NCI-H446 (cell line): ENCODE measurements at places on chromosomes 3 and 15.

DNA sequence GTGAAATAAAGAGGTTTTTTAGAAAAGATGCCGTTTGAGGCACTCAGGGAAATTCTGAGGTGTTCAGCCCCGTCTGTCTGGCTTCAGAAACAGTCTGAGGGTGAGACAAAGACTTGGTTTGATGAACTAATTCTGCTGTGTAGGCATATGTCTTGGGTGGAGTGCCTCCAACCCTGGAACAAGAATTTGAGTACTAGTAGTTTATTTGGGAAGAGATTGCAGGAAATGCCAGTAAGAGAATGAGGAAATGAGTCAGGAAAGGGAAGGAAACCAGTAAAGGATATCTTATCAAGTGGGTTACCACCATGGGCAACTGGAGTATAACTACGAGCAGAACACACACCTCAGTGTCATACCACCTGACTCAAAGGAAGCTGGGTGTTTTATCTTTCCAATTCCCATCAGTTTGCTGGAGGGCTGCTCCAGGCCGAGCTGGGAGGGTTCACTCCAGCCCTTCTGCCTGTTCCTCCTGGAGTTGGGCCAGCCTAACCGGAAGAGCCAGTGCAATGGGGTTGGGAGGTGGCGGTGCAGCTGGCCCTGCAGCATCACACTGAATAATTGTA, 75.3 kb downstream of the TGFBR2 start:
- DNase-seq, result no peak

GRCh38 chr15:53448232-53449015, 311.0 kb downstream of the WDR72 start:
- no peak for DNase-seq

DNA sequence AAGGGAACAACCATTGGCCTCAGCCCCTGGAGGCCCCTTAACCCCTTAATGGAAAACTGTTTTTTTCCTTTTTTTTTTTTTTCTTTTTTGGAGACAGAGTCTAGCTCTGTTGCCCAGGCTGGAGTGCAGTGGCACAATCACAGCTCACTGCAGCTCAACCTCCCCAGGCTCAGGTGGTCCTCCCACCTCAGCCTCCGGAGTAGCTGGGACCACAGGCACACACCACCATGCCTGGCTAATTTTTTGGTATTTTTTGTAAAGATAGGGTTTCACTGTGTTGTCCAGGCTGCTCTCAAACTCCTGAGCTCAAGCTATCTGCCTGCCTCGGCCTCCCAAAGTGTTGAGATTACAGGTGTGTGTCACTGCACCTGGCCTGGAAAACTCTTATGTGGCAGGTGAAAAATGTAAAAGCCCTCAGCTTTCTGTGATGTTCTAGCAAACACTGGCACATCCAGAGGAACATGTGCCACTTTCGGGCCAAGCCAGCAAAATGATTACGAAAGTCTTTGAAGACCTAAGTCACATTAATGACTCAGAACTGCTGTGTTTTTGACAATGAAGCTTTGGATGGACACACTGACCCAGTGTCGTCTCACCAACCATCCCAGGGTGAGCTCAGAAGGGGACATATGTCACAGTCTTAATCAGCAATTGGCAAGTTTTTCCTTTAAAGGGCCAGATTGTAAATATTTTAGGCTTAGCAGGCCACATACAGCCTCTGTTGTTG, 189.3 kb upstream of the TPM1 start:
- no peak for DNase-seq

DNA sequence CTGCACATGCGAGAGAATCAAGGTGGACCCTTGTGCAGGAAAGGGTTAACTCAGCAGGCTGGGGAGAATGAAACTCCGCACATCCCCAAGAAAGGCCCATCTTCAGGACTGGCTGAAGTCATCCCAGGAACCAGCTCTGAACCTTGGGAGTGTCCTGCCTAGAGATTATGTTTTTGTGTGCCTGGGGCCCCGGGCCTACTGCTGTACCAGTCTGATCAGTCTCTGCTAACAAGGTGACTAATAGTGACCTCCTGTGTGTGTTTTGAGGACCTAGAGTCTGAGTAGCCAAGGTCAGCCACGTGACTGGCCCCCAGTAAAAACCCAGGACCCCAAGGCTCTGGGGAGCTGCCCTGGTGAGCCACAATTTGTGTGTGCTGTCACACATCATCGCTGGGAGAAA, 58.2 kb downstream of the CYFIP1 start:
- no peak for DNase-seq

GRCh38 chr15:62421289-62421688, 256.2 kb upstream of the C2CD4B start:
- no peak for DNase-seq

- no peak for DNase-seq
Observed at GRCh38 chr15:64775551-64776401, at the start of gene RBPMS2. Gene RBPMS2 (minus strand): TSS chr15:64775589. CDS start chr15:64775319, 270 bp downstream.

DNA sequence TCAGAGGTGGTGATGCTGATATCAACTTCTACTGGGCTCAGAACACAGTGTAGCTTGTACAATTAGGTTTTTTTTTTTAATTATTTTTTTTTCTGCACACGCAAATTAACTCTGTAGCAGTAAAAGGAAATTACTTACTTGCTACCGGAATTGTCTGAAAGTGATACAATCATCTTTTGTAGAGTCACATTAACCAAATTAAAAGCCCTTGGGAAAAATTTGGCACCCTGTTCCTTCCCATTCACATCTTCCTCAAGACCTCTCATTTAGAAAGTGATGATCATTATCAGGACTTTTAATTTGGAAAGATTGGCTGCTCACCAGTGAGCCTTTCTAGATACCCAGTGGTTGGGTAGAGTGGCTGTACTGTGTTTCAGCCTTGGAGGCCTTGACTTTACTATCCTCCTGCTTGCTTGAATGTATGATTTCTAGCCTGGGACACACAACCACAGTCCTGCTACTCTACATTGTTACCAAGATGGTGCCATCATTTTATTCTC, 158.3 kb downstream of the ECT2 start:
- no peak for DNase-seq

GRCh38 chr3:53085476-53085875, 39.6 kb upstream of the SFMBT1 start:
- no peak for DNase-seq

DNA sequence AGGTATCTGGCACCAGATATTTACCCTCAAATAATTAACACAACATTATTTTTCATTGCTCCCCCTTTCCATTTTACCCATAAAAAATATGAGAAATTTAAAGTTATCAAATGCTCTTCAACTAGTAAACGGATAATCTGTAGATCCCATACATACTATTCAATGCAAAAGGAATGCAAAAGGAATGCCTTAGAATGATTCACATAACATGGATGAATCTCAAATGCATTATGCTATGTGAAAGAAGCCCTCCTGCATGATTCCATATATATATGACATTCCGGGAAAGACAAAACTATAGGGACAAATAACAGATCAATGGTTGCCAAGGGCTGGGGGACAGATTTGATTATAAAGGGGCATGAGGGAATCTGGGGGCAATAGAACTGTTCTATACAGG, 195.7 kb downstream of the STT3B start:
- DNase-seq, result no peak

GRCh38 chr3:15844889-15845288, 47.1 kb upstream of the ANKRD28 start:
- DNase-seq, result no peak

GRCh38 chr15:64753480-64754185, 21.8 kb downstream of the RBPMS2 start:
- no peak for DNase-seq

- peak; percentile 88 for DNase-seq
Observed at GRCh38 chr3:116339441-116340028, 105.8 kb downstream of the LSAMP start.

- DNase-seq, result no peak
Observed at GRCh38 chr3:110164632-110165369, 827.5 kb upstream of the DPPA4 start.

- no peak for DNase-seq
Observed at GRCh38 chr3:148990236-148990635, 1.1 kb upstream of the GYG1 start.

DNA sequence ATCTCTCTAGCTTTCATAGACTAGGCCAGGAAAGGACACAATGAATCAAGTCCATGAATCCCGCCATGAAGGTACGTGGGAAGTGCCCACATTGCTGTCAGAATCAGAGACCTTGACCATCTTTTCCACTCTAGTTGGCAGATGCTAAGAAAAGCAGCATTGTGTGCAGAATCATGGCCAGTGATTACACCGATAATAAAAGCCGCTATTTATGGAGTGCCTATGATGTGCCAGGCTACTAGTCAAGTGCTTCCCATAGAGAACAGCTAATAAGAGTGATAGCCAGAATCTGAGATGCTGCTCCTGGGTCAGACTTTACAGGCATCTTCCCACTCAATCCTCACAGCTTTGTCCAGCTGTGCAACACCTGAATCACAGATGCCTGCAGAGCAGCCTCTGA, 13.2 kb upstream of the RPL32 start:
- no peak for DNase-seq

DNA sequence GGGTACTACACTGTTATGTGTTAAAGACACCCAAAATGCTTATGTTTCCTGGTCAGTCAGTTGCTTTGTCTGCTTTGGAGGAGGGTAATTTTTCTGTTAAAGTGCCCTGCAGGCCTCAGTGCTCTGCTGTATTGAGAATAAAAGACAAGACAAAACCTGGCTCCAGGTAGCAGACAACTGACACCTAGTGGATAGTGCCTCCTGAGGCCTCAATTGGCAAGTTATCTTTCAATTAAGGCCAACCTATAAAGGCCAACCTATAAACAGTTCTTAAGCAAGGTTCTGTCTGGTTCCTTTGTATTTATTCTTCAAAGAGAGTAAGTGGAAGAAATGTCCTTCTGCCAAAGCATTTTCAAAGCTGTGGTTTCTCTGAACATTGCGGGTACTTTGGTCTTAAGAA, 773.8 kb downstream of the MECOM start:
- no peak for DNase-seq

GRCh38 chr3:72999951-73000350, 3.3 kb downstream of the PPP4R2 start:
- no peak for DNase-seq

DNA sequence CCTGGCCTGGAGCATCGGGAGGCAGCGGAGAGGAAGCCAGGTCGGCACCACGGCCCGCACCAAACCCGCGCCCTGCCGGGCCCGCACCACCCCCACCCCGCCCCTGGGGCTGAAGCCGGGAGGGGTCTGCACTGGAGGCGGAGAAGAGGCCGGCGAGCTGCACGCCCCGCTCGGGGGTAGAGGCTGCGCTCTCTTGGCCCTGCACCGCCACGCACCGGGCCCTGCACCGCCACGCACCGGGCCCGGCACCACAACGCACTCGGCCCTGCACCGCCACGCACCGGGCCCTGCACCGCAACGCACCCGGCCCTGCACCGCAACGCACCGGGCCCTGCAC, 41.4 kb downstream of the MUC20 start:
- no peak for DNase-seq

DNA sequence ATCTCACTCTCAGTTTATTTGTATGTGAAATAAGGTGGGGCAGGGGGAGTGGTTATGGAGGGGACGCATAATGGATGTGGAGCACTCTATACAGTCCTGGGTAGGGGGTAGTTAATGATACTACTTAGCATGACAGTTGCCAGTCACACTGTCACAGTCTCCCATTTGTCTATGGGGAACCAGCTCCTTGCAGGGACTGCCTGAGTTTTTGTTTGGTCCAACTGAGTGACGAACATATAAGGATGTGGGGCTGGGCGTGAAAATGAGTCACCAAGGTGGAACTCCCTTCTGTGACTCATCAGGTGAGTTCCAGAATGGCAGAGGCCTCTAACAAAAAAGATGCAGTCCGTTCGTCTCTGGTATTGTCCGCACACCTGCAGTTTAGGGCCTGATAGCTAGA, 235.3 kb upstream of the ST8SIA2 start:
- DNase-seq, result no peak

DNA sequence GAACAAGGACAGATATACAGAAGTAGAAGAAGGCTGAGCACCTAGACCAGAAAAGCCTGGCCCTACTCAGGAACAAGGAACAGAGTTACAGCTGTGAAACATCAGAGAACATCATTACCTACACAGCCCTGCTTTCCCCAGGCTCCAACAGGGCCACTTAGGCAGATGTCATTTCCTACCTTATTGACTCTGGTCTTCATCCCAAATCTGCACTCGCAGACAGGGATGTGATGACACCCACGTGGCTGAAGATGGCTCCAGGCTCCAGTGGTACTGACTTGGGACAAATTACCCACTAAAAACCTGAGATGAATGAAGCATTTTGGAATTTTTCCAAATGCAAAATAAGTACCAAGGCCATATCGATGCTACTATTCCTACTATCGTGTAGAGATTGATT, 18.0 kb upstream of the SSUH2 start:
- no peak for DNase-seq

DNA sequence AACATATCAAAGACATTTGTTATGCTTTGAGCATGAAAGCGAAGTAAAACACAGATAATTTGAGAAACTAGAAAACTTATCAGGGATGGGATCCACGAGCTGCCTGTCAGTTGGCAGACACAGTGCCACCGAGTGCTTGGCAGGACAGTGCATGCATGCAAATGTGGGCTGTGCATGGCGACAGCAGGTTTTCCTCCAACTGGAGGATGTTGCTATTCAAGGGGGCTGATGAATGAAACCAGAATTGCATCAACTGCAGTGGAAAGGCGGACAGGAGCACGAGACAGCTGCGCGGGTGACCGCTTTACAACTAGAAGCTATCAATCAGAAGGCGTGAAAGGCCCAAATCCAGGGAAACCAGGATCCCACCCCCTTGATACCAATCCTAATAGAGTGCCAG, 244.3 kb downstream of the NR2F2 start:
- DNase-seq, result no peak

DNA sequence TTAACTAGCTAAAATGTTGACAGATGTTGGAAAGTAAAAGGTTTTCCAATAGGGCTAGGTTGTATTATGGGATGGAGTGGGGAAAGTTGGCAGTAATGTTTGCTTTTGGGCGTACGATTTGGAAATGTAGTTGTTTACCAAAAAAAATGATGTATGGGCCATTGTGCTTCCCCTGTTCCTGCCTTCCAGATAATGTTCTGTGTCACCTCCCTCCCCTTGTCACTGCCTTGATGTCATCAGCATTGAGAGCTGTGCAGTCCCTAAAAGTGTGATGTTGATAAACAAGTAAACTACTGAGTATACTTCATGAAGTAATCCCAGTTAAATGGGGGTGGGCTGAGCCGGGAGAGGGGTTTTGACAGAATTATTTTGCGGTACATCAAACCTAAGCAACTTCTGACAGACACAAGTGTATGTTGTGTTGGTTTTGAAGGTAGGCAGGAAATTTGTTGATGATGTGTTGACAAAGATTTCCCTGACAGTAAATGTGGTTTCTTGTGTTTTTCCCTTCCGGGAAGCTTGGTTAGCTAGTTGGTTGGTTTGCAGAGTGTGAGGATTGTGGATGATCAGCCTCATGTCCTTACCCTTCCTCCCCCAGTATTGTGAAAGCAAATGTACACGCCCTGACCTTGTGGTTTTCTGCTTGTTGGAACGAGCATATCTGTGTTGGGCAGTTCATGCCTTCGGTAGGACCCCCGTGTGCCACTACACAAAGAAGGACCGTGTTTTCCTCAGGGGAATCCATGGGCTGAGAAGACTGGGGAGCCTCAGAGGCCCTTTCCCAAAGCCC, 87.3 kb downstream of the PGPEP1L start:
- DNase-seq, result no peak
